ENCODE measurements at places on chromosomes 4 and X.

- H3K27me3 ChIP-seq, result no peaks in the 10 kb centered on the region
- DNase-seq, result no peak
- H3K27ac ChIP-seq, result no peak overlapping the region
- no peaks in the 10 kb centered on the region for H3K4me1 ChIP-seq
- H3K4me3 ChIP-seq, result no peak overlapping the region
Observed at GRCh38 chr4:140684314-140684713, 71.9 kb downstream of the TBC1D9 start.

GRCh38 chrX:150880808-150881165, 17.7 kb downstream of the CD99L2 start:
- H3K4me1 ChIP-seq, result no peaks in the 10 kb centered on the region
- no peak overlapping the region for H3K4me3 ChIP-seq
- H3K27ac ChIP-seq, result no peak overlapping the region
- no peaks in the 10 kb centered on the region for H3K36me3 ChIP-seq
- no peak for DNase-seq

GRCh38 chrX:16786791-16787735, 797 bp downstream of the TXLNG start:
- DNase-seq, result no peak
- H3K27ac ChIP-seq, result no peak overlapping the region
- no peaks in the 10 kb centered on the region for H3K27me3 ChIP-seq
- no peaks in the 10 kb centered on the region for H3K36me3 ChIP-seq
- H3K4me3 ChIP-seq, result peak overlapping the region; percentile 88

DNA sequence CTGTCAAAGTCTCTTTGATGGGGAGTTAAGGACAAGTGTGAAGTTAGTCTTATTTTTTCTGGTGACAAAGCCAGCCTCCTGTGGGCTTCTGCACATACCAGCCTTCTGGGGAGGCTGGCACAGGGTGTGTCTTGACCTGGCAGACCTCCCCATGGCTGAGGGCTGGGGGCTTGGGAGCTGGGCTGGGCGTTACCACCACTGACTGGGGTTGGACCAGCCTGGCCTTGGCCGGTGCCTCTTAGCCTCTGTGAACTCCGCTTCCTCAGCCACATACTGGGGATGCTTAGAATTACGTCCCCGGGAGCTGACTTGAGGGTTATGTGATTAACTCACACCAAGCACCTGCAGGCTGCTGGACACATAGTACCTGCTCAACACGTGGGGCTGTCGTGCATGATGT, 14.0 kb downstream of the SH3TC1 start:
- no peak for DNase-seq
- H3K36me3 ChIP-seq, result no peaks in the 10 kb centered on the region
- 0 out of 2 replicates have a peak, but pooled peaks cover 1% of the 10 kb centered on the region for H3K4me1 ChIP-seq

- DNase-seq, result no peak
- H3K36me3 ChIP-seq, result no peaks in the 10 kb centered on the region
- no peaks in the 10 kb centered on the region for H3K4me1 ChIP-seq
- no peak overlapping the region for H3K4me3 ChIP-seq
- H3K27ac ChIP-seq, result no peak overlapping the region
- no peaks in the 10 kb centered on the region for H3K27me3 ChIP-seq
Observed at GRCh38 chrX:129449148-129449547, 74.1 kb downstream of the SMARCA1 start.

DNA sequence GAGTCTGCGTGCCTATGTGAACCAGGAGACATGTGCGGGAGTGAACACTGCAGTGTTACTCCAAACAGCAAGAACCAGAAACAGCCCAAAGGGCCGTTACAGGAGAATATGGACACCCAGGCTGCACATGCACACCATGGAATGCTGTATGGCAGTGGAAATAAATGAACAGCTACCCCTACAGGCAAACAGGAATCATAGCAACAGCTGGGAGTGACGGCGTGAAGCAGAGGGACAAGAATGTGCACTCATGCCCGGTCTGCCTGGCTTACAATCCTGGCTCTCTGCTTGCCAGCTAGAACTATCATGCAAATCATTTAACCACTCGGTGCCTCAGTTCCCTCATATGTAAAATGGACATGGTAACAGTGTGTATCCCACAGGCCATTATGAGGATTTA, 16.6 kb downstream of the GPKOW start:
- no peak overlapping the region for H3K27ac ChIP-seq
- H3K36me3 ChIP-seq, result no peaks in the 10 kb centered on the region
- DNase-seq, result no peak
- H3K27me3 ChIP-seq, result no peaks in the 10 kb centered on the region

DNA sequence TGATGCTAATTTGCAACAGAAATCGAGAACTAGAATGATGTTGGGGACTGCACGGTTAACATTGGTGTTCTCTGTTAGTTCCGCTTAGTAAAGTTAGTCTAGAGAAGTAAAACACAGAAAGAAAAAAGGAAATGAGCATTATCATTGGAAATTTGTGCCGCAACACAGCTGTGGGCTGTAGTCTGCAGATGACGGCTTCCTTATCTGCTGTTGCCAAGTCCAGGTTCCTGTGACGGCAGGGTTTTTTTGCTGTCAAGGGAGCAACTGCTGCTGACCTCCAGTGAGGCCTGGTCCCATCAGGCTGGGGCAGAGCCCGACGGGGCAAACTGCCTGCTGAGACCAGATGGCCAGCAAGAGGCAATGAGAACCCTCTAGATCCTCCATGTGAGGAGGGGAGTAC, 38.9 kb upstream of the PHEX start:
- H3K36me3 ChIP-seq, result peaks cover 3% of the 10 kb centered on the region
- DNase-seq, result no peak
- H3K4me1 ChIP-seq, result no peaks in the 10 kb centered on the region
- no peaks in the 10 kb centered on the region for H3K27me3 ChIP-seq
- no peak overlapping the region for H3K4me3 ChIP-seq

DNA sequence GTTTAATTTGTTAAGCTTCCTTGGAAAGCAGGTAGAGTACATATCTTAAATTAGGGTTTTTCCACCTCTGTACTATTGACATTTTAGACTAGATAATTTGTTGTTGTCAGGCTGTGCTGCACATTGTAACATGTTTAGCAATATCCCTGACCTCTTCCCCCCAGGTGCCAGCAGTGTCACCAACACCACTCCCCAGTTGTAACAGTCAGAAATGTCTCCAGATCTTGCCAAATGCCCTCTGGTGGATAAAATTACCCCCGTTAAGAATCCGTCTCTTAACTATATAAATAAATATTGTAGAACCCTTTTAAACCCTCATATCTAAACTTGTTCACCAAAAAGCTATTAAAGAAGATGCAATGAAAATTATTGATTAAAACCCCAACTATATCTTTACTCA, 161.5 kb downstream of the ARHGAP6 start:
- DNase-seq, result no peak
- no peak overlapping the region for H3K27ac ChIP-seq
- H3K27me3 ChIP-seq, result no peaks in the 10 kb centered on the region
- no peak overlapping the region for H3K4me3 ChIP-seq
- H3K4me1 ChIP-seq, result no peaks in the 10 kb centered on the region

GRCh38 chr4:153179100-153179499, 25.1 kb upstream of the TRIM2 start:
- H3K27ac ChIP-seq, result no peak overlapping the region
- H3K36me3 ChIP-seq, result no peaks in the 10 kb centered on the region
- H3K27me3 ChIP-seq, result no peaks in the 10 kb centered on the region
- no peak overlapping the region for H3K4me3 ChIP-seq
- DNase-seq, result no peak
- H3K4me1 ChIP-seq, result 0 out of 2 replicates have a peak, but pooled peaks cover 3% of the 10 kb centered on the region

GRCh38 chr4:103634236-103634635, 85.5 kb downstream of the TACR3 start:
- no peak overlapping the region for H3K4me3 ChIP-seq
- no peaks in the 10 kb centered on the region for H3K27me3 ChIP-seq
- DNase-seq, result no peak
- H3K36me3 ChIP-seq, result no peaks in the 10 kb centered on the region
- no peaks in the 10 kb centered on the region for H3K4me1 ChIP-seq

DNA sequence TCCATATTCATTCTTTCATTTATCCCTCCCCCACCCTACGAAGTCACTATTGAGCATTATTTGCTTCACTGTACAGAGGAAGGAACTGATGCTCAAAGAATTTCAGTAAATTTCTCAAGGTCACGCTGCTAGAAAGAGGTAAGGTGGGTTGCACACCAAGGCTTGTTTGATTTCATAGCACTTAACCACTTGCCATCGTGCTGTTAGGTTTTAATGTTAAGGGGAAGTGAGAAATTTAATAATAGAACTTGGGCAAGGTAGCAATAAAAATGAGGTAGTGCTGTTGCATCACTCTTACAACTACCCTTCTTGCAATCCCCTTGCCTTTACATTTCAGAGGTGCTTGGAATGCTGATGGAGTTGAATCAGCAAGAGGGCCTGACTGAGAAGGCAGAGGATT, 343.1 kb downstream of the MID1IP1 start:
- DNase-seq, result no peak
- H3K4me3 ChIP-seq, result no peak overlapping the region
- H3K27ac ChIP-seq, result no peak overlapping the region
- H3K4me1 ChIP-seq, result no peaks in the 10 kb centered on the region
- H3K27me3 ChIP-seq, result no peaks in the 10 kb centered on the region

GRCh38 chr4:76499461-76499860, 64.4 kb downstream of the SHROOM3 start:
- H3K27ac ChIP-seq, result no peak overlapping the region
- no peak for DNase-seq
- no peaks in the 10 kb centered on the region for H3K27me3 ChIP-seq
- no peaks in the 10 kb centered on the region for H3K4me1 ChIP-seq

- DNase-seq, result no peak
- H3K4me1 ChIP-seq, result peaks cover 1% of the 10 kb centered on the region
- no peak overlapping the region for H3K27ac ChIP-seq
Observed at GRCh38 chr4:40546969-40547788, 82.5 kb downstream of the RBM47 start.

GRCh38 chrX:133939655-133940302, 45.6 kb downstream of the GPC3 start:
- no peak for DNase-seq
- H3K27ac ChIP-seq, result no peak overlapping the region

- H3K4me3 ChIP-seq, result no peak overlapping the region
- no peak for DNase-seq
- H3K27ac ChIP-seq, result no peak overlapping the region
- no peaks in the 10 kb centered on the region for H3K27me3 ChIP-seq
- no peaks in the 10 kb centered on the region for H3K4me1 ChIP-seq
Observed at GRCh38 chr4:45985038-45985437, 138.8 kb downstream of the GABRG1 start.

DNA sequence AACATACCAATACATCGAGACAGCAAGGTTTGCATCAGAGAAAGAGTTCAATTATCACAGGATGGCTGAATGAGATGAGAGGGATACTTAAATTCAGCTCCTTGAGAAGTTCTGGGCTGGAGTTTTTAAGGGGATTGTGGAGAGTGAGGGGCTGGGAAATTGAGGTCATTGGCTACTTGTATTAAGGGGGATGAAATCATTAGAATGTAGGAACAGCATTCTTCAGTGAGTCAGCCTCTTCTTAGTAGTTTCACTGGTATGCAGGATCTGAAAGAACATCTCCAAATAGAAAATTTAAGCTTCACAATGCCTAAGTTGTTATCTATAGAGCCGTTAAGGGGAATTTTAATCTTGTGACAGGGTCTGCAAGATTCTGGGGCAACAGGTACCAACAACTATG, 211.6 kb upstream of the TAPT1 start:
- no peak overlapping the region for H3K4me3 ChIP-seq
- no peak for DNase-seq
- no peaks in the 10 kb centered on the region for H3K36me3 ChIP-seq
- no peaks in the 10 kb centered on the region for H3K27me3 ChIP-seq
- no peak overlapping the region for H3K27ac ChIP-seq

DNA sequence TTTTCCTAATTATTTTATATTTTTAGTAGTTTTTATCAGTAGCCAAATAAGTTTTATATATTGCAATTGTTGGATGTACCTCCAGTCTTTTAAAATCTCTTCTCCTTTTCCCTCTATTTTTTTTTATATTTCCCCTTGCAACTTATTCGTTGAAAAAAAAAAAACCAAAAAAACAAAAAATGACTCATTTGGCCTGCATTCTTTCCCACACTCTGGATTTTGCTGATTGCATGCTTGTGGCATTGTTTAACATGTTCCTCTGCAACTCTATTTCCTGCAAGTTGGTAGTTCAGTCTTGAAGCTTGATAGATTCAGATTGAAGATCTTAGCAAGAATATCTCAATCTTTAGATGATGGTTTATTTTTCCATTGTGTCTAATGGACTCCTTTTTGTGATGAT, 260.6 kb upstream of the BOD1L1 start:
- no peak overlapping the region for H3K27ac ChIP-seq
- H3K27me3 ChIP-seq, result no peaks in the 10 kb centered on the region
- no peak for DNase-seq

DNA sequence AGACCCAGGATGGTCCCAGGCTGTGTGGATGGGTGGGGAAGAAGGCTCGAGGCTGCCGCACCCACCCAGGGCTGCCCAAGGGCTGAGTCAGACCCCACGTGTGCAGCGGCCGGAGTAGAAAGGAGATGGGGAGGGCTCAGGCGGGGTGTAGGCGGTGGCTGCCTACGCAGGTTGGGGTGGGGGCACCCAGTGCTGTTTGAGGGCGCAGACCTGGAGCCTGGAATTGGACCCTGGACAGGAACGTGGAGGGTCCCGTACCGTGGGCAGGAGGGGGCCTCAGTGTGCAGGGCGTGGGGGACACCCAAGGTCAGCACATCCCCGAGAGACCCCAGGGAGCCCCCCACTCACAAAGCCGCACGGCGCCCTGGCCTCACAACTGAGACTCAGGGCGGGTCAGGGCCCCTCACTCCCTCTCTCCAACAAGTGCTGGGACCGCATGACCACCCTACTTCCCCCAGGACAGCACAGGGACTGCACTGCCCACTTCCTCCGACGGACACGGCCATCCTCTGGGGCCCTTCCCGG, 79.9 kb downstream of the FAM53A start:
- no peak overlapping the region for H3K27ac ChIP-seq
- H3K4me1 ChIP-seq, result peaks cover 2% of the 10 kb centered on the region
- no peaks in the 10 kb centered on the region for H3K36me3 ChIP-seq

DNA sequence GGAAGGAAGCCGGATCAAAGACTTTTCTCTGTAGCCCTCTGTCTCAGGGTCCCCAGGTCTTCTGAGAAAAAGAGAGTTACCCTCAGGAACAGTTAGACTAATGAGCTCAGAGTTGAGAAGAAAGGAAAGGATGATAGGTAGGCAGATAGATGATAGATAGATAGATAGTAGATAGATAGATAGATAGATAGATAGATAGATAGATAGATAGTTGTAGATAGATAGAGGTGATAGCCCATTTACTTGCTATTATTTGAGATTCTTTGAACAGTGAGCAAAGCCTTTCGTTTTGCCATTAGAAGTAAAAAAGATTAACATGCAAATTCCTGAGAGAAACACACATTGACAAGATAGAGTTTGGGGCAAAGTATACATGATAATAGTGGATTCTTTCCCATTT, 86.9 kb upstream of the KIT start:
- no peaks in the 10 kb centered on the region for H3K27me3 ChIP-seq
- H3K27ac ChIP-seq, result no peak overlapping the region
- no peaks in the 10 kb centered on the region for H3K36me3 ChIP-seq
- H3K4me3 ChIP-seq, result no peak overlapping the region
- DNase-seq, result no peak
- no peaks in the 10 kb centered on the region for H3K4me1 ChIP-seq

GRCh38 chr4:111997785-111998184, 147.5 kb upstream of the FAM241A start:
- H3K36me3 ChIP-seq, result no peaks in the 10 kb centered on the region
- H3K4me3 ChIP-seq, result no peak overlapping the region
- no peak for DNase-seq

GRCh38 chrX:69107231-69107739, 58.0 kb downstream of the PJA1 start:
- no peaks in the 10 kb centered on the region for H3K36me3 ChIP-seq
- H3K27me3 ChIP-seq, result no peaks in the 10 kb centered on the region
- no peak overlapping the region for H3K27ac ChIP-seq
- H3K4me3 ChIP-seq, result no peak overlapping the region
- H3K4me1 ChIP-seq, result peaks cover 6% of the 10 kb centered on the region

GRCh38 chrX:1392376-1393068, 609 bp upstream of the SLC25A6 start:
- 0 out of 2 replicates have a peak, but pooled peaks cover 1% of the 10 kb centered on the region for H3K4me1 ChIP-seq
- H3K36me3 ChIP-seq, result peaks cover 28% of the 10 kb centered on the region
- no peak for DNase-seq
- no peak overlapping the region for H3K27ac ChIP-seq
- peak overlapping the region; percentile 83 for H3K4me3 ChIP-seq

Measured in iPS DF 6.9 (cell line).